T1000 (cell line): ENCODE measurements at places on chromosomes 16 and 17.

- DNase-seq: no peak
Observed at GRCh38 chr16:30837904-30838303, 50.9 kb upstream of the ZNF629 start.

DNA sequence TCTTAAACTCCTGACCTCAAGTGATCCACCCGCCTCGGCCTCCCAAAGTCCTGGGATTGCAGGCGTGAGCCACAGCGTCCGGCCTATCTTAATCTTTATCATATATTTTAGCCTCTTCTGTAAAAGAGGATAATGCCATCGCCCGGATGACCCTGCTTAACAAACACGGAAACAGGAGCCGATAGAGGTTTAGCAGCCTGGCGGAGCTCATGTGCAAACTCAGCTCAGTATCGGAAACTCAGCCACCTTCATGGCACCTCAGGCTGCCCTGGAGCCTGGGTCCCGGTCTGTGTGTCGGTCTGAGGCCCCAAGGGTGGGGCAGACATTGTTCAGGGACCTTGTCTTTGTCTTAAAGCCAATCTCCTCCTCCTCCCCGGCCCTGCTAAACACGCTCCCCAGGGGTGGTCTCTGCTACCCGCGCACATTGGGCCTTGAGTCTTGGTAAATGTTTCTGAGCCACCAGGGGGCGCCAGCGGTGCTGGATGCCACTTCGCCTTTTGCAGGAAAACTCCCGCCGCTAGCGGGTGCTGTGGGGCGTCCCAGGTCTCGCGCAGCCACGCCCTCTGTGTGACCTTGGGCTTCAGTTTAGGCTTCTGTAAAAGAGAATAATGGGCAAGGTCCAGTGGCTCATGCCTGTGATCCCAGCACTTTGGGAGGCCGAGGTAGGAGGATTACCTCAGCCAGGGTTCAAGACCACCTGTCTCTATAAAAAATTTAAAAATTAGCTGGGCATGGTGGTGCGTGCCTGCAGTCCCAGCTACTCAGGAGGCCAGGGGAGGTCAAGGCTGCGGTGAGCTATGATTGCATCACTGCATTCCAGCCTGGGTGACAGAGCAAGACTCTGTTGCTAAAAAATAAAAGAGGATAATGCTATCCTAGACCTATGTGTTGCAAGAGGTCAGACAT is 2.7 kb downstream of the CETP start:
- peak; percentile 74 for DNase-seq

DNA sequence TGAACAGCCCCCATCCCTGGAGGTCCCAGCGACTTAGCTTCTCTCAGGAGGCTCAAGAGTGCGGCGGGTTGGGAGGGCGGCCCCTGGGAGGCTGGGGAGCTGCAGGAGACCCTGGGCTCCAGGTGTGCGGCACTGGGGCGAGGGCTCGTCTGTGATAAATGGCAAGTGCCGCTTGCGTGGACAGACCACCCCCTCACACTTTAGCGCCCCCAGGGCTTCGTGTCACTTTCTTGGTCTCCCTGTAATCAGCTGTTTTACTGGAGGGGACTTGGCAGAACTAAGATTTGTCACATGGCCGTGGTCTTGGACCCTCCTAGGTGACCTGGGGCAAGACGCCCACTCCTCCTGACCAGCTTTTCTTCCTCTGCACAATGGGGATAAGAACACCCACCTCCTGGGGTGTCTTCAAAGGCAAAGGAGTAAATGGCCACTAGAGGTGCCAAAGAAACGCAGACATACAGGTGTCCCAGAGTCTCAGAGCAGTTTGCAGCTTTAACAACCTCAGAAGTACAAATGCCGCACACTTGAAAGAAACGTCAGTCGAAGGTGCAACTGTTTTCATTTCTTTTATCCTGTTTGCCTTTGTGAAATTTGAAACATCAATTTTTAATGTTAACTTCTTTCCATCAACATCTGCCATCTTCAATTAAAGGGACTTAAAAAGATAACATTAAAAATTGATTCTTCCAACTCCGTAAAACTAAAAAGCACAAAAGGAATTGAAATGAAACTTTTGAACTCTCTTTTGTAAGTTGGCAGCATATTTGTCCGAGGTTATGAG is 946 bp downstream of the OSGIN1 start:
- no peak for DNase-seq

GRCh38 chr16:72989579-72990551 is 58.1 kb downstream of the ZFHX3 start:
- DNase-seq: peak; percentile 41

DNA sequence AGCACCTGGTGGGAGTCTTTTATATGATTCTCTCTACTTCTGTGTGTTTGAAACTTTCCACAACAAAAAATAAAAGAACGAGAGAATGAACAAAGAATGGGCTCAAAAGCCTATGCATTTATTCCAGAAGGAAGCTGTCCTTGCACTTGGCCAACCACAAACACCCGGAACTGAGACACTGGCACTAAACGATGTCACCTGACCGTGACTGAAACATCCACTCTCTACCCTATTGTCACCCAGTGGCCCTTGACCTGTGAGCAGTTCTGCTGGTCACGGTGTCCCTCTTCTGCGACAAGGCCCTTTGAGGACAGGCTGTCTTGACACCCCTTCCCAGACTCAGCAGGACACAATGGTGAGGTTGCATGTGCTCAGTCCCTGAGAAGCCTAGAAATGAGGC is 56.6 kb downstream of the TEKT5 start:
- no peak for DNase-seq

- no peak for DNase-seq
Observed at GRCh38 chr16:71412270-71413160, 29.3 kb downstream of the TLE7 start.

DNA sequence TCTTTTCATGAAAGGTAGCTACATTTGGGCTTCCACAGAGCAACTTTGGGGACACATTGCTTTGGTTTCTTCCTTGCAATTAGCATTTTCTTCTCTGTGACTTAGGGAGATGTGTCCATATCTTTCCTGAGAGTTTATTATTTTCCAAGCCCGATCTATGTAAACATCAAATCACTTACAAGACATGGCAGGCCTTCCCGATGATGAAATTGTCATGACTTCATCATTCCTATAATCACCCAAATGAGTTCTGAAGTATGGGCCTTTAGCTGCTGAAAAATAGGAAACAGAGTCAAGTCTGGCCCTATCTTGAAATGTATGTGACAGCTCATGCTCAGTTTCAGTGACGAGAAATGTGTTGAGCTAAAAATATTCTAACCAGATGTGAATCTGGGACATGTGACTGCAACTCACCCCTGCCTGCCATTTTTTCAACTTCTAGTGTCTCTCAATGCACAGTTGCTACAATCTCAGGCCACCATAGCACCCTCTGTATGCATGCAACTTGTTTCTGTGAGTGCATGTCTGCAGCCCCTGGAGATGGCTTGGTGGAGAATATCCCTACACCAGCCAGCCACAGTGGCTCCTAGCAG is 199.6 kb upstream of the MAF start:
- no peak for DNase-seq
